ENCODE measurements at places on chromosomes 1 and 21. TPM values are rescaled to one million over a fixed set of nuclear protein-coding genes. Genes with fewer than 3 reads are reported as not detected.
A peak's percentile ranks its signal among the peaks of the same experiment; 100 is the strongest.

GRCh38 chr21:9774347-9774746 lies 747.0 kb upstream of the TPTE start:
- no peak for DNase-seq

DNA sequence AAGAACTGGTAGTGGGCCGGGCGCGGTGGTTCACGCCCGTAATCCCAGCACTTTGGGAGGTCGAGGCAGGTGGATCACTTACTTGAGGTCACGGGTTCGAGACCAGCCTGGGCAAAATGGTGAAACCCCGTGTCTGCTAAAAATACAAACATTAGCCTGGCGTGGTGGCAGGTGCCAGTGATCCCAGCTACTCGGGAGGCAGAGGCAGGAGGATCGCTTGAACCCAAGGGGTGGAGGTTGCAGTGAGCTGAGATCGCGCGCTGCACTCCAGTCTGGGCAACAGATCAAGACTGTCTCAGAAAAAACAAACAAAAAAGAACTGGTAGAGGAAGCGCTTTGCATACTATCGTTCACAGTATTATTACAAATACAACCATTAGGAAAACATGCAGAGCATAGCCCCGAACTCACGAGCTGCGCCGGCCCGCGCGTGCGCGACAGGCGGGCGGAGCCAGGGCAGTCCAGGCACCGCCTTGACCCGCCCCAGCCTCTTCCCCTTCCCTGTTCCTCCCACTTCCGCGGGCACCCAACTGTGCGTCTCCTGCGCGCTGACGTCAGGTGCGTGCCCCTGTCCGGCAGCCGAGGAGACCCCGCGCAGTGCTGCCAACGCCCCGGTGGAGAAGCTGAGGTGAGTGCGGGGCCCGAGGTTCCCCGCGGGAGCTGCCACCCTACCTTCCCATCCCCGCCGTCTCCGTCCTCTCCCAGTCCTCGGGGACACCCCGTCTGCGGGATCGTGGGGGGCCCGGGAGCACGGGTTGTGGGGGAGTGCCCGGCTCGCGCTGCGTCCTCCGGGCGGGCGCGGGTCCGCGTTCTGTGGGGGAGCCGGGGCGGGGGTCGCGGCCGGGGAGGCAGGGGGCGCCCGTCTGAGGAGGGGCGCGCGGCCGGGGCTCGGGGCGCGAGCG lies at the start of gene CDC42:
Gene CDC42, plus strand, starts transcription at position 595 of the 902 bp plus-strand sequence. CDS start 25,770 bp downstream, outside the sequence.
- DNase-seq, result peak; percentile 95

- no peak for DNase-seq
Observed at GRCh38 chr1:205813755-205814058, 709 bp upstream of the SLC41A1 start.

Gene MCOLN2
- polyA plus RNA-seq, result 0.15 TPM
